ENCODE measurements at places on chromosomes 5 and 9.

GRCh38 chr5:142356716-142357468 lies 32.1 kb upstream of the SPRY4 start:
- peak; percentile 89 for DNase-seq

DNA sequence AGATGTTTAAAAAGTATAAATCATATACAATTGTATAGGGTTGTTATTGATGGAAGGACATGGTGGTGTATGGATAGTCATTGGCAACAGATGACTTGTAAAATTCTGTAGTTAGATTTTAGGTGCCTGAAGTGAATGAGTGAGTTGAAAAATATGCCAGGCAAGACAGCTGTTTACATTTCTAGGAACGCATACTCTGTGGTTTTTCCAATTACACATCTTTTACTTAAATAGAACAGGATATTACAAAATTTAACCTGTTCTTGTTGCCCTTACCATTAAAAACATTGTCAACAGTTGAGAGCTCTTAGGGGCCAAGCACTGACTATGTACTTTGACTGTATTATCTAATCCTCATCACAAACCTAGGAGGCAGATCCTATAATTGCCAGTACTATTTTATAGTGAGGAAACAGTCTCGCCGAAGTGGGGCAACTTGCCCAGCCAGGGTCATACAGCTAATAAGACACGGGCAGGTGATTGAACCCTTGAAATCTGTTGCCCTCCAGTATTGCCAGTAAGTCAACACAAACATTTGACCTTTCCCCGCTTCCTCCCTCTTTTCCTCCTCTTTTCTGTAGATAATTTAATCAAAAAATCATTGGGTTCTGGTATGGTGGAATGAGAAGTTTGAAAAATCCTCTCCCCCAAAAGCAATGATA lies 88.6 kb downstream of the MACROH2A1 start:
- DNase-seq, result no peak

GRCh38 chr9:19286634-19287188 lies 56.2 kb downstream of the DENND4C start:
- no peak for DNase-seq

DNA sequence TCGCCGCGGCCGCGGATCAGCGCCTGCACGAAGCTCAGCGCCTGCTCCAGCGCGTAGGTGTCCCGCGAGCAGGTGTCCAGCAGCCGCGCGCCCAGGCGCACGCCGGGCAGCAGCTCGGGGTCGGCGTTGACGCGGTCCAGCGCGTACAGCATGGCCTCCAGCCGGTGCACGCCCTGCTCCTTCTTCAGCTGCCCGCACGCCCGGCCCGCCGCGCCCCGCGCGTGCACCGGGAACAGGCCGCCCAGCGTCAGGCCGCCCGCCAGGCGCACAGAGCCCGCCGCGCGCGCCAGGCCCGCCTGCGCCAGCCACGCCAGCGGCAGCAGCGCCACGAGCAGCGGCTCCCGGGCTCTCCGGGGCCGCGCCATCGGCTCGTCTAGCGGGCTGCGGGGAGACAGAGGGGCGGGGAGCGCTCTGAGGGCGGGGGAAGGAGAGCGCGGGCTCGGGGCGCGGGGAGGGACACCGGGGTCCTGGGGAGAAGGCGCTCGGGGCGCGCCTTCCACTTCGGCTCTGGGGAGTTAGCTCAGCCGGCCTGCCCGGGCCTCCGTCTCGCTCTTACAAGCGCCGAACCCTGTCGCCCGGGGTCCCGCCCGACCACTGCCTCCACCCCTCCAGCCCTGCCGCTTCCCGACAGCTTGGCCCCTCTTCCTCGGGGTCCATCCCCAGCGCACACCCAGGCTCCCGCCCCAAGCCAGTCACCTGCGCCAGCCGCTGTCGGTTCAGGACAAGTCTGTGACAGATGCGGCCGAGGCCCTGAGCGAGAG lies at the start of gene GRM6:
GRM6 (minus strand) TSS at position 741 of the 761 bp plus-strand sequence; CDS start at position 365, 376 bp downstream.
- no peak for DNase-seq

DNA sequence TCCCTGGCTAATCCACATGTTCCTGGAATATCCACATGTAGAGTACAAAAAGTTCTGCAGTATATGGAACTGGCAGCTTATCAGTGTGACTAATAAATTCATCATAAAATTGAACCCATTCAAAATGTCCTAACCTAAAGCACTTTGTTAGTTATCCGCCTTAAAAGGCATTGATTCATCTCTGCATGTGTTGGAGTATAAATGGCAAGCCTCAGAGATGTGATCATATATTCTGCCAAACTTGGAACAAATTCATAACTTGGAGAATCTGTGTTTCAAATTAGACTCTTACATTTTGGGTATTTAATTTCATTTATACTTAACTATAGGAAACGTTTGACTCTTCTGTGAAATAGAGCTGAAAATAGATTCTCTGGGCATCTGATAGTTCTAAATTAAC lies 25.2 kb upstream of the NREP start:
- no peak for DNase-seq

DNA sequence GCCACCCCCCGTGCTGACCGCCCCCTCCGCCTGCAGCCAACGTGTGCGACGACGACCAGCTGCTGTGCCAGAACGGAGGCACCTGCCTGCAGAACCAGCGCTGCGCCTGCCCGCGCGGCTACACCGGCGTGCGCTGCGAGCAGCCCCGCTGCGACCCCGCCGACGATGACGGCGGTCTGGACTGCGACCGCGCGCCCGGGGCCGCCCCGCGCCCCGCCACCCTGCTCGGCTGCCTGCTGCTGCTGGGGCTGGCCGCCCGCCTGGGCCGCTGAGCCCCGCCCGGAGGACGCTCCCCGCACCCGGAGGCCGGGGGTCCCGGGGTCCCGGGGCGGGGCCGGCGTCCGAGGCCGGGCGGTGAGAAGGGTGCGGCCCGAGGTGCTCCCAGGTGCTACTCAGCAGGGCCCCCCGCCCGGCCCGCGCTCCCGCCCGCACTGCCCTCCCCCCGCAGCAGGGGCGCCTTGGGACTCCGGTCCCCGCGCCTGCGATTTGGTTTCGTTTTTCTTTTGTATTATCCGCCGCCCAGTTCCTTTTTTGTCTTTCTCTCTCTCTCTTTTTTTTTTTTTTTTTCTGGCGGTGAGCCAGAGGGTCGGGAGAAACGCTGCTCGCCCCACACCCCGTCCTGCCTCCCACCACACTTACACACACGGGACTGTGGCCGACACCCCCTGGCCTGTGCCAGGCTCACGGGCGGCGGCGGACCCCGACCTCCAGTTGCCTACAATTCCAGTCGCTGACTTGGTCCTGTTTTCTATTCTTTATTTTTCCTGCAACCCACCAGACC lies 80.2 kb downstream of the NTNG2 start:
- DNase-seq, result peak; percentile 81

- peak; percentile 89 for DNase-seq
These were observed at the start of gene CDC20B for GRCh38 chr5:55172937-55173686. TSS of gene CDC20B (minus strand) at chr5:55173177. CDS start at chr5:55173000, 177 bp downstream.

DNA sequence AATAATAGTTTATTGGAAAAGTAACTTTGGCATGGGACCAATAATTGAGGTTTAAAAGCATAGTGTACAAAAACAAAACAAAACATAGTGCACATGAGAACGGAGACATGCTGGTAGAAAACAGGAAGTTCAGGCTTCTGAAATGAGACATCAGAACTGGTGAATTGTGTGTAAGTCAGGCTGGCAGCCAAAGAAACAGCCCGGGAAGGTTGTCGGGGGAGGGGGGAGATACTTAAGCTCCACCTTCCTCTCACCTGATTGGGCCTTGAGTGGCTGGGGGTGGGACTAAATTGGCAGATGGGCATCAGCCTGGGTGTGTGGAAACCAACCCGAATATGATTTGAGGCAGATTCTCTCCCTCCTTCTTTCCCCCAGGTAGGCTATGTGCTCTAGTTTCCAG lies 256.3 kb downstream of the SMARCA2 start:
- peak; percentile 76 for DNase-seq

GRCh38 chr9:126336736-126337325 lies 10.2 kb downstream of the MVB12B start:
- peak; percentile 45 for DNase-seq

GRCh38 chr5:124398460-124398859 lies 348.0 kb downstream of the ZNF608 start:
- no peak for DNase-seq

DNA sequence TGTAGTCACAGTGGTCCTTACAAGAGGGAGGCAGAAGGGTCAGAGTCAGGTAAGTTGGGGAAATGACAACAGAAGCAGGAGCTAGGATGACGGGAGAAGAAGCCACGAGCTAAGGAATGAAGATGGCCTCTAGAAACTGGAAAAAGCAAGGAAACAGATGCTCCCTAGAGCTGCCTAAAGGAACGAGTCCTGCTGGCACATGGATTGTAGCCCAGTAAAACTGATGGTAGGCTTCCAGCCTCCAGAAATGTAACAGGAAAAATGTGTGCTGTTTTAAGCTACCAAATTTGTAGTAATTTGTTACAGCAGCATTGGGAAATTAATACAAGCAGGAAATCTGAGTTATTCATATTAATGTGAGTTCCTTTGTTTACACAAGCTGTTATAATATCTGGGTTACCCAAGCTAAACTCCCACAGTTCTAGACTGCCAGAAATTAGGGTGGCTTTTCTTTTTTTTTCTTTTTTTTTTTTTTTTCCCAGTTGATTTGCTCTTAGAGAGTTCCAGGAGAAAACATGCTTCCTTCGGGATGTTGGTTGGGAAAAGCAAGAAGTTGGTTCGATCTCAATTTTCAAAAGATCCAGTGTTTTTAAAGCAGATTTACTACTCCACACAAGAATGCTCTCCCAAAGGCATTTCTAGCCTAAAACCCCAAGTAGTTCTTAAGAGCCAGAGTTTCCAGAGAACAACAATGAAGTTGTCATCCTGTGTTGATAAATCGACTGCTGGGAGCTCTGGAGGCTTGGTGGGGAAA lies 400.0 kb upstream of the SLC24A2 start:
- no peak for DNase-seq

DNA sequence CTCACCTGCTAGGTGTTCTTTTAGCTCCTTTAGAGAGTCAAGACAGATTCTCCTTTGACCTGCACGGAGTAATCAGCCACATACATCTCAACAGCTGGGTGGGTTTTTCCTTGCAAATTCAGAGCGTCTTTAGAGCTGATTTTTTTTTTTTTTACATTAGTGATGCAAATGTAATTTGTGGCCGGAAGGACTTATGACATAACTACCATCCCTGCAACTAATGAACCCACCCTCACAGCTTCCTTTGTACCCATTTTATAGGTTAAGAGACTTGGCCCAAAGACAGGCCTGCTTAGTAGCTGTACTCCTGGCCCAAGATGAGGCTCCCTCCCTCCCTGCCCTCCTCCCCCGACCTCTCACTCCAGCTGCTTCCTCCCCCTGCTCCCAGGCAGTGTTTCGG lies 69.9 kb upstream of the NIPAL4 start:
- no peak for DNase-seq

DNA sequence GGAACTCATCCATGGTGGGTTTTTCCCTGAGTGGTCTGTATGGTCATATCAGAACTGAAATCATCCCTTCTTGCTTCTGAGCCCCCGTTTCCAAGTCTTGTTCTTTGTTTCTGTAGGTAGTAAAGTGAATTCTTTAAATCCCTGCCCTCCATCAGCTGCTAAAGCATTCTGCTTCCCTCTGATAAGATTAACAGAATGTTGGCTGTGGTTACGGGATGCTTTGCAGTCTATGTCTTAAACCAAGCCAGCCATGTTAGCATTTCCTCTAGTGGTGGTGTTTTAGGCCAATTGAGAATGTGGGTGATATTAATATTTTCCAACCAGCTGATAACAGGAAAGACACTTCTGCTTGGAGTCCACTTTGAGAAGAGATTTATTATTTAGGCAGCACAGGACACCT lies 22.0 kb upstream of the KCNIP1 start:
- DNase-seq, result no peak

DNA sequence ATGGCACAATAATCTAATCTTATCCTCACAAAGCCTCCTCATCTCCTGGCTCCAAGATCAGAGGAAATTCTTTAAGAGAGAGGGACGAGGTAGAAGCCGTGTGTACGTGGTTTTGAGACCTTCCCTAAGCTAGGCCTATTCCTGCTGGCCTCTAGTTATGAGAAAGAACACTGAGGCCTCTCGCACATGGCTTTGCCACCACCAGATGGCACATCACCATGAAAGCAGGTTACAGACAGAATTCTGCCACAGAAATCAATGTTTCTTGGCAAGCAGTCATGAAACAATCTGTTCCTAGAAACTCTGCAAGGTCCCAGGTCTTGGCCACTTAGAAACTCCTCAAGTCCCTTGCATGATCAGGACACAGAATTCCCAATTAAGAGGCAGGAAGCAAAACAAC lies 268.2 kb upstream of the TAS2R1 start:
- no peak for DNase-seq

- no peak for DNase-seq
These were observed 146.0 kb upstream of the PPP1R2B start for GRCh38 chr5:156704139-156704538.

DNA sequence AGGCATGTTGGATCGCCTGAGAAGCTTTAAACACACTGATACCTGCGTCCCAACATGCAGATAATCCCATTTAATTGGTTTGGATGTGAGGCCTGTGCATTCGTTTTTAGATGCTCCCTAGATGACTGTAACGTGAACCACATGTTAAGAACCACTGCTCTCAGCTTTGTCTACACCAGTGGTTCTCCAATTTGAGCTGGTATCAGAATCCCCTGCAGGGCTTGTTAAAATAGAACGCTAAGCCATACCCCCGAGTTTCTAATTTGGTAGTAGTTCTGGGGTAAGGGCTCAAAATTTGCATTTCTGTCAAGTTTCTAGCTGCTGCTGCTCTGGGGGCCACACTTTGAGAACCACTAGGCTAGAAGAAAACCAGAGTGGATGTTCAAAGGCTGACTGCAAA lies 74.7 kb downstream of the S1PR3 start:
- no peak for DNase-seq

GRCh38 chr5:107425541-107426031 lies 245.2 kb downstream of the EFNA5 start:
- no peak for DNase-seq

DNA sequence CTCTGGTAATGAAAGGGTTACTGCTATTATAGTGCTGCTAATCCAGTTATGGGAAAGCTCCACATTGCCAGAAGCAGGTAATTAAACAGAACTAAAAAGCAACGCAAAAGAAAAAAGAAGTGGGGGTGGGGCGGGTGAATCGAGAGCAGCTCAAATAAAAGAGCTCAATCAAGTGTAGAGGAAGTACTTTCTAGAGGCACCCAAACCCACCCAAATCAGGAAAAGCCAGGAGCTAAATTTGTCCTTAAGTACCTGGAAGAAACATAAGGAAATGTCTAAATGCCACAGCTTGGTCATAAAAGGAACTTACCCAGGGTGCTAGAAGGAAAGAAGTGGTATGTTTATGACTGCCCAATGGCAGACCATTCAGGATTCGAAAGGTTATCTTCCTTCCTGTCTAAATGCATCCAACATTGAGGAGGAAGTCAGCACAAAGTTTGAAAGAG lies 2.4 kb upstream of the RNF145 start:
- no peak for DNase-seq

- DNase-seq, result no peak
These were observed 38.9 kb downstream of the JADE2 start for GRCh38 chr5:134564396-134564795.

GRCh38 chr9:127633216-127633862 lies 21.3 kb downstream of the STXBP1 start:
- DNase-seq, result no peak

- DNase-seq, result no peak
These were observed 427.0 kb downstream of the SEMA5A start for GRCh38 chr5:9118852-9119251.

DNA sequence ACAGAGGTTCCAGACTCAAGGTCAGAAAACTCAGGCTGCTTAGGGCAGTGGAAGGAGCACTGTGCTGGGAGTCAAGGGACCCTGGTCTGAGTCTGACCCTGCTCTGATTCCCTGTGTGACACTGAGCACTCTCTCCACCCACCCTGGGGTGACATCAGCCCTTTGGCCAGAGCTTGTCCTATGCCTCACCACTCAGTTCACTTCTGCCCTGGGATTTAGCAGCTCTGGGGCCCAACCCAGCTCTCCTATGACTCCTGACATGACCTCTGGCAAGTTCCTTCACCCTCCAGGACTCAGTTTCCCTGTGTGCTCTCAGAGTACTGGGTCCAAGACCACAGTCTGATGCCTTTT lies 63.9 kb downstream of the FAM114A2 start:
- peak; percentile 46 for DNase-seq

All from suppressor macrophage treated with lipopolysaccharide for 4 hours (primary cell).